Liver (tissue), 10 donors: ENCODE measurements at places on chromosomes 13 and 19.

- DNase-seq, result no peak
Measured at GRCh38 chr13:61414686-61415057, 977 bp downstream of the PCDH20 start.

- DNase-seq, result no peak
Measured at GRCh38 chr13:75806117-75806516, 170.0 kb downstream of the LMO7 start.

DNA sequence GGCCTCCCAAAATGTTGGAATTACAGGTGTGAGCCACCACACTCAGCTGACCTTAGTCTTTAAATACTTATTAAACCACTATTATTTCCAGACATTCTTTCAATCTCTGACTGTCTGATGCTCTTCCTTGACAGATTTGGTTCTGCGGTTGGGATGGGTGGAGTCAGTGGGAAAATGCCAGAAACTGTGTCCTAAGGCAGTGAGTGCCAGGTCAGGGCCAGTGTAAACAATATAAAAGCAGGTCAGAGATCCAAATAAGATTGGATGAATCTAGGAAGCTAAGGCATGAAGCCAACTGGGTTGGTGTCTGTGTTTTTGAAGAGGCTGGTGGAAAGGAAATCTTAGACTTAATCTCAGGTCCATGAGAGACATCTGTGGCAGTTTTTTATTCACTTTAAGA is 74.7 kb downstream of the KLF5 start:
- no peak for DNase-seq

GRCh38 chr13:35165205-35165604 is 223.1 kb downstream of the NBEA start:
- DNase-seq, result no peak

DNA sequence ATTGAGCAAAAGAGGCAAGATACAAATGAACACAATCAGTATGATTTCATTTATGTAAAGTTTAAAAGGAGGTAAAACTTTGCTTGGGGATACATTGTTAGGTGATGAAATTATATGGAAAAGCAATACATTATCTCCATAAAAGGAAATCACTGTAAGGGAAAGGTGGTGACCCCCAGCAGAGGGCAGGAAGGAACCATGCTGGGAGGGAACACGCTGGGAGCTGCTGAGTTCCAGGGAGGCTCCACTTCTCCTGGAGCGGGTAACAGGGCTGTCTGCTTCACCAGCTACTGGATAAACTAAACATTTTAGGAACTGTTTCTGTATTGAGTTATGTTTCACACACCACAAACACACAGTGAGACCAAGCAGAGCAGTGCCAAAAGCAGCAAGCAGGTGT is 91.2 kb downstream of the KATNAL1 start:
- DNase-seq, result no peak
